ENCODE measurements at places on chromosomes 3 and 15. TPM values are rescaled to one million over a fixed set of nuclear protein-coding genes. Genes with fewer than 3 reads are reported as not detected.

Gene SHQ1
- total RNA-seq = 17.0 TPM

Gene GP9
- not detected for total RNA-seq

Gene TMED3
- total RNA-seq = 14.6 TPM

Gene TGM4
- total RNA-seq = not detected

Gene FAM107A
- total RNA-seq = 78.0 TPM

Gene PGBD4
- 1.7 TPM for total RNA-seq

Gene PTPRG
- 30.4 TPM for total RNA-seq

Gene CLDN1
- total RNA-seq = 1.4 TPM

- no peak for DNase-seq
Measured at GRCh38 chr3:187181454-187182170, 15.7 kb upstream of the RTP1 start.

GRCh38 chr3:24202071-24202470 lies 257.0 kb downstream of the NR1D2 start:
- no peak for DNase-seq

GRCh38 chr3:162332344-162332743 lies 835.7 kb downstream of the OTOL1 start:
- no peak for DNase-seq

GRCh38 chr3:71857956-71858355 lies 73.0 kb upstream of the PROK2 start:
- no peak for DNase-seq

DNA sequence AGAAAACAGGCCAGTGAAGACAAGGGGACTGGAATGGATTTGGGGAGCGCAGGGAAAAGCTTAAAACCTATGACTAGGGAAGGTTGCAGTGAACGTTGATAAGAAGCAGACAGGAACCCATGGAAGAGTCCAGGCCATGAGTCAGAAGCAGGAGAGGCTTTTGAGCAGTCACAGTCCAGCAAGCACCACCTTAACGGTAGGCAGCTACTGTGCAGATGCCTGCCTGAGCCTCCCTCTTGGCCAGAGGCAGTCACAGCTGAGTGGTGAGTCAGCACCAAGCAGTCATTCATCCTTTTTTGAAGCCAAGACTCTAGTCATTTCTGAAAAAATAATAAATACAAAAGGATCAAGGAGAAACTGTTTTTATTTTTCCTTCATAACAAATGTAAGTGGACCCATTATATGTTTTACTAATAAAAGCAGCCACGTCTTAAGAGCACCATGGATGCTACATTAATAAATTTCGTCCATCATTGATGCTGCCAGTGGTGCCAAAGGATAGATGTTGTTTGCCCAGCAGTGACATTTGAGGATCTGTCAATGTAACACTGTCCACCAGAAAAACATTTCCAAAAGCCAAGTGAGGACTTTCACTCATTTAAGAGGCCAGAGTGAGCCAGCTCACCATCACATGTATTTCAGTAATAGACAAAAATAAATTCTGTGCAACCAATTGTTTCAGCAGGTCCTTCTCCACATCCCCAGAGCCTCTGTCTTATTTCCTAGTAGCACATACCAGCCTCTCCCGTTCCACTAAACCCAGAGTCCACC lies 42.1 kb upstream of the ACTC1 start:
- no peak for DNase-seq

DNA sequence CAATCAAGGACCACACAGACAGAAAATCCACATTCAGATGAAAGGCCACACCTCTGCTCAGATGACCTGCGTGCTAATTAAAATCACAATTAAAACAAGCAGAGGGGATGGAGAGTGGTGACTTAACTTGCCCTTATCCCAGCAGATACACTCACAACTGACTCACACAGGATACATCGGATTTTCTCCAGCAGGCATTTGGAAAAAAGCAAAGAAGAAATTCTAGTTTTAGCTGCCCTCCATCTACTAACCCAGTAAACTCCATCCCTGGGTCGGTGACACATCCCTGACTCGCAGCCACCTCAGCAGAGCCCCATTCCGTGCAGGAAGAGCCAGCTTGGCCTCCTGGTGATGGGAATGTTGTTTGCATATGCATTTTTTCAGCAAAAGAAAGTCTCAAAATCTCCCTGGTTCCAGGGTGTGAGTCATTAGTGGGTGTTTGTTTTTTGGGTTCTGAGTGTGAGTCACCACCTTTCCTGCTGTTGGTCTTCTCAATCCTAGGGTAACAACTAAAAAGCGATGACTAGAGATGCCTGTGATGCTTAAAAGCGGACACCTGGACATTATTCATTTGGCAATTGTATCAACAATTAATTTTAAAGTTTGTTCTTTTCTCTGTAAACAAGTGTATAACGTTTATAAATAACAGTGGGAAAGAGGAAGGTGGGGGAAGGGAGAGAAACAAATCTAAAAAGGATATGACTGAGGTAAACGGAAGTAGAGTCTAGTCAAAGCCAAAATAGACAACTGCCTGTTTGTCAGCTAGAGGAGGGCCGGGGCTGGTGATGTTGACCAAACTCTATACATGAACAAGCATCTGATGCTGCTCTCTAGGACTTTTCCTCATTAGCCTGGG lies 49.8 kb upstream of the SLC4A7 start:
- DNase-seq = peak; percentile 53

- no peak for DNase-seq
Measured at GRCh38 chr3:151895478-151896241, 22.2 kb downstream of the SUCNR1 start.

DNA sequence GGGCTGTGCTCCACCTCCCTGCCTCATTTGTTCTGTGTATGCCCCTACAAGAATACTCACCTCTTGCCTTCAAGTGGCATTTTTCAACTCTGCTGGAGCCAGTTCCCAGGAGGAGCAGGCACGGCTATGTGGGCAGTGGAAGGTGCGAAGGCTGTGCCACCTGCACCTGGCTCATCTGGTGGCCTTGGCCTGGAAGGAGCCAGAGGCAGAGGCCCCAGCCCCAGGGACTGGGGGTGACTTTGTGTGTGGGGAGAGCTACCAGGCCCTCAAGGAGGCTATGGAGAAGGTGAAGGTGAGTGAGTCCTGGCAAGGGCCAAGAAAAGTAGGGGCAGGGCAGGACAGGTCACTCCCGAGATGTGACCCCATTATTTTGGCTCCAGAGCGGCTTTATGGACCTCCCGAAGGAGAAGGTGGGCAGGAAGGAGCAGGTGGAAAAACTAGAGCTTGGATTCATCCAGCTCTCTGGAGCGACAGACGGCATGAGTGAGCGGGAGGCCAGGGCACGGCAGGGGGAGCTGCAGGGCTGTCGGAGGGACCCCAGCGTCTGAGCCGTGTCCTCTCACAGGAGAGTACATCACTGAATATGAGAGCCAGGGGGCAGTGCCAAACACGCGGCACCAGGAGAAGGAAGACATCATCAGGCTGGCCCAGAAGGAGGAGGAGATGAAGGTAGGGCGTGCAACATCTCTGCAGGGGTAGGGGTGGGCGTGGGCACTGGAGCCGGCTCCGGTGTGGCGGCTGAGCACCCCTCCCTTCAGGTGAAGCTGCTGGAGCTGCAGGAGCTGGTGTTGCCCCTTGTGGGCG lies 57.3 kb upstream of the UBE2Q2 start:
- no peak for DNase-seq

GRCh38 chr3:58357402-58357801 lies 24.7 kb downstream of the PXK start:
- no peak for DNase-seq

DNA sequence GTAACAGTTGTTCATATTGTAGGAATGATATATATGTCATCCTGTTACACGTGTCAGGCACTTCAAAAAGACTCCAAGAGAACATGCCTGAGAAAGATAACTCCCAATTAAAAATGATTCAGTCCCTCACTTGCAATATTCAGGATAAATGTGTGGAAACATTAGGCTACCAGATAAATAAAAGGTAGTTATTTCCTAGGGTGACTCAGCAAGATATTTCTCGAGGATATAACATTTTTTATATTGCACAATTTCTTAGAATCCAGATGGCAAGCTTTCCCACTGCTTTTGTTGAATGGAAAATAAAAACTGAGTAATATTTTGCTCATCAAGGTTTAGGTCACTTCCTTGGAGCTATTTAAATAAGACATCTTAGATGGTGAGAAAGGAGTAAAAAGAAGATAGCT lies 181.4 kb downstream of the GAP43 start:
- DNase-seq = no peak

DNA sequence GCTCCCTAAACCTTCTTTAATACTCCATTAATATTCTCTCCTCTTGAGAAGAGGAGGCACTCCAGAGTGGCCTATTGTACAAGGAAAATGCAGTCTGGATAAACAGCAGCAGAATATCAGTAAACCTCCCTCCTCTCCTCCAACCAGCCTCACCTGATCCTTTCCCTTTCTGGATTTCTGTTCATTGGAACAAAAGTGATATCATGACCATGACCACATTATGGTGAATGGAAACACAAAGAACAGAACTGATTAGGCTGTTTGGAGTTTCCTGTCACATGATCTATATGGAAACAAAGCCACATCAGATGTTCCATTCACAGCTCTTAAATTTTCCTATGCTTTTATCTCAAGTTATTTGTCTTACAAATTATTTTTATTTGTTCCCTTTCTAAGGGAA lies 14.6 kb downstream of the C2CD4B start:
- no peak for DNase-seq

DNA sequence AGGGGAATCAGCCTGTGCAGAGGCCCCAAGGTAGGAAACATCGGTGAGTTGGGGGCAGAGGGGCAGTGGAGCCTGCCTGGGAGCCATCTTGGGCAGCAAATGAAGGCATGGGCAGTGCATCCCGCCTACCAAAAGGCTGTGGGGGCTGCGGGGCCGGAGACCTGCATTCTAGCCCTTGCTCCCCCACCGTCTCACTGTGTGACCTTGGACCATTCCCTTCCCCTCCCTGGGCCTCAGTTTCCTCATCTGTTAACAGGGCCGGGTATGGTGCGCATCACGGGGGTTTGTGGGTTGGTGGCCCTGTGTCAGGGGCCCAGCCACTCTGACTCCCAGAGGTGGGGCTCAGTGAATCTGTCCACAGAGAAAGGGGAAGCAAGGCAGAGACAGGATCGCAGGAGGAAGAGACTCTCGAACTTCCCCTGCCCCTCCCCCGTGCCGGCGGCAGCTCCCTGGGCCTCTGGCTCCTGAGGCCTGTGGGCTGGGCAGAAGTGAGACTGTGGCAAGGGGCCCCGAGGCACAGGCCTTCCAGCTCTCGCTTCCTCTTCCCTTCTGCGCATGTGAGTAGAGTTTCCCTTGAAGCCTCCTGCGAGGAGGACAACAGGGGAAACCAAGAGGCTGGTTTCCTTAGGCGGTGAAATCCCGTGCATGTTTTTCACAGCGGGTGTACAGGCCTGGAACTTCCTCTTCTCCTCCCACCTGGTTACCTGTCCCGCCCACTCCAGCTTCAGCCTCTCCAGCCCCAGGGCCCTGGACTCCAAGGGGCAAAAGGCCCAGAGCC lies 42.9 kb downstream of the IDH2 start:
- peak; percentile 83 for DNase-seq

Measured in left ventricle myocardium superior (tissue), 1 donor.